Stimulated activated naive CD8-positive, alpha-beta T cell treated with anti-CD3 and anti-CD28 coated beads, Interleukin-15, amount 100 ng/mL, for 72 hours (primary cell): ENCODE measurements at places on chromosomes 12 and 14.

- no peak for DNase-seq
These were observed 14.9 kb upstream of the CELA1 start for GRCh38 chr12:51361161-51362016.

DNA sequence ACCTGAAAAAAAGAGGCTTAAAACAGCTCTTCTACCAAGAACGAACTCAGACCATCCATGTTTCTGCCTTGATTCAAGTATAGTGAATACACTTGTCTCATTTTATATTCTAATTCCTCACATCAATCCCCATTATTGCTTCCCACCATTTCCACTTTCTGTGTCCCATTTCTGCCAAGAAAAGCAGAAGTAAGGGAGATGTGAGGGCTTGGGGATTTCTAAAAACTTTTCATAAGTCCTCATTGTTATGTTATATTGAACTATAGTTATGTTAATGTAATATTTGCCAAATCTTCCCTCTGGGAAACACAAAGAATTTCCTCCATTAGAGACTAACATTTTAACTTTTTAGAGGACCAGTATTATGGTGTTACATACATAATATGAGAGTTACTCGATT, 48.2 kb upstream of the PSMA6 start:
- no peak for DNase-seq

DNA sequence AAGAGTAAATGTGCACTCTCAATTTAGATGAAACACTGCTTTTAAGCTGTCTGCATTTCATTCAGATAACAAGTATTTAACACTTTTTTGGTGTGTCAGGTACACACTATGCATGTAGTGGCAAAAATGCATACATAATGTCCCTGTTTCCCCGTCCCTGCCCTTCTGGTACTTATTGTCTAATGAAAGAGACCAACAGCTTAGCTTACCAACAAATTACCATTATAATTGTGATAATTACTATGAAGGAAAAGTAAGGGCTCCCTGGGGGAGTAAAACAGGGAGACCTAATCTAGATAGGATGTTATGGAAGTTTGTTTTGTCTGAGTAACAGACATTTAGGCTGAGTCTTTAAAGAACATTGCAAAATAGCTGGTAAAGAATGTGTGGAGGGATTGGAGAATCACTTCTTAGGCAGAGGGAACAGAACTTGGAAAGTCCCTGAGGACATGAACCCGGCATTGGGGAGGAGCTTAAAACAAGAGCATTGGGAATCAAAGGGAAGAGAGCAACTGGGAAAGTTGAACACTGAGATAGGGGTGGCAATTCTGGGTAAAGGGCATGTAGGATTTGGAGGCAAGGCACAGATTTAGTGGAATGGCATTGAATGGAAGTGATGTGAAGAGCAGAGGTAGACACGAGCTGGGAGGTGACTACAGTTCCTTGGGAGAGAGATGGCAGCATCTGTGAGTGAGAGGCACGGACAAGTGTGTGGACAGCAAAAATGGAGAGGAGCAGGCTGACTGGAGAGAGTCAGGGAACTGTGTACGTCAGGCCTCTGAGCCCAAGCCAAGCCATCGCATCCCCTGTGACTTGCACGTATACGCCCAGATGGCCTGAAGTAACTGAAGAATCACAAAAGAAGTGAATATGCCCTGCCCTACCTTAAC, 181.6 kb downstream of the GRIP1 start:
- DNase-seq: no peak

DNA sequence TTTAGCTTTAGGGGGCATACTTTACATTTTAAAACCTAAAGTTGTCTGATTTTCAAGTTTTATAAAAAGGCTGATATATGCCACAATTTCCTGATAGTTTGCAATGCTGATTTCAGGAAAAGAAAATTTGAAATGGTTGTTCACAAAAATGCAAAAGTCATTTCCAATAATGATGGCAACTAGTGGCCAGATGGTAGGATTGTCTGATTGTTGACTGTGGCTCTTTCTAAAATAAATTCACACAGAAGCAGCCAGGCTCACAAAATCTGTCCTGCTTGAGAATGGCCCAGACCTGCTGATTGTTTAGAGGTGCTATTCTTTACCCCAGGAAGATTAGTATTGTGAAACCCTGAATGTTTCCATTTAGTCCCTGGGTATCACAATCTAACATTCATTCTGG, 220.3 kb downstream of the NELL2 start:
- DNase-seq: no peak

GRCh38 chr12:77767756-77768343, 62.8 kb upstream of the NAV3 start:
- DNase-seq: no peak
